ENCODE measurements at places on chromosomes 13 and 19.
A peak's percentile ranks its signal among the peaks of the same experiment; 100 is the strongest.

- no peak for DNase-seq
Observed at GRCh38 chr19:1250437-1251260, 2.3 kb downstream of the MIDN start.

GRCh38 chr13:40671956-40672764 is 5.7 kb upstream of the FOXO1 start:
- DNase-seq = peak; percentile 38

DNA sequence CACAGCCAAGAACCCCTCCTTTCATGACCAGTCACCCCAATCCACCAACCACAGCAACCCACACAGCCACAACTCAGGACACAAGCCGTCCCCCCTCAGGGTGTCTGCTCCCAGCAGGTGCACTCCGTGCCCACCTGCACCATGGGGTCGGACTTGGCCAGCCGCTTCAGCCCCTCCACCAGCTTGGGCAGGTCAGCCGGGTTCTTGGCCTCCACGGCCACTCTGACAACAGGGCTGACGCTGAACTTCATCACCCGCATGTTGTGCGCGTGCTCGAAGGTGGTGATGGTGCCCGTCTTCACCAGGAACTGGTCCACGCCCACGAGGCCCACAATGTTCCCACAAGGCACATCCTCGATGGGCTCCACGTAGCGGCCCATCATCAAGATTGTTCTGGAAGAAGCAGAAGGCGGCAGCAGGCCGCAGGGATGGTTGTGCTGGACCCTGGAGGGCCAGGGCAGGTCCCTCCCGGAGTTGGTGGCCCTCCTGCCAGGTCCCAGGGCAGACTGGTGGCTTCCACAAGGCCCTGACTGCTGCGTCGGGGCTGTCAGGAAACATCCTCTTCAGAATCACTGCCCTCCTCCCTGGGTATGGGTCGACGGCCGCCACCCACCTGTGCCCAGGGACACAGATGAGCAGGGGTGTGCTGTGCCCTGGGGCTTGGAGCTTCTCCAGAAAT is 5.5 kb downstream of the EEF2 start:
- DNase-seq = no peak

- no peak for DNase-seq
Observed at GRCh38 chr19:30312582-30313352, 59.4 kb upstream of the ZNF536 start.

DNA sequence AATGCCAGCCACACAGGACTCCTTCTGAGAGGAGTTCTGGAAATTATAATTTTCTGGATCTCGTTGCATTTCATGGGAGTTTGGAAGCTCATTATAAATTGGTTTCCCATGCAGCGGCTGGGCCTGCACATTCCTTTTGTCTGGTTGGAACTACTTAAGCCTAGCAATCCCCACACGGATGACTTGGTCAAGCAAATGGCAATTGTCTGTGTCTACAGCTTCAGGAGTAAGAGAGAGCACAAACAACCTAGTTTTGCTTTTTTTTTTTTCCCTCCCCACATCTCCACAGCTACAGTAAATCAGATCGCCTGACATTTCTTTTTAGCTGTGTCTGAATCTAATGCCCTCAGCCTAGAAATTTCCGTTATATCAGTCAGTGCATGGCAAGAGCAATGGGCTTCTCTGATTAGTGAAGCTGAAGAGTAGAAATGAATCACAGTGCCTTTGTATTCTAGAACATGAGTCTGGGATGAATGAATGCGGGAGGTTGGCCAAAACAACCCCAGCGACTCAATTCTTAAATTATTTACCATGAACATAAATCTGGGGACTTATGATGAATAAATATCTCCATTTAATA is 15.1 kb downstream of the PCDH8 start:
- no peak for DNase-seq

DNA sequence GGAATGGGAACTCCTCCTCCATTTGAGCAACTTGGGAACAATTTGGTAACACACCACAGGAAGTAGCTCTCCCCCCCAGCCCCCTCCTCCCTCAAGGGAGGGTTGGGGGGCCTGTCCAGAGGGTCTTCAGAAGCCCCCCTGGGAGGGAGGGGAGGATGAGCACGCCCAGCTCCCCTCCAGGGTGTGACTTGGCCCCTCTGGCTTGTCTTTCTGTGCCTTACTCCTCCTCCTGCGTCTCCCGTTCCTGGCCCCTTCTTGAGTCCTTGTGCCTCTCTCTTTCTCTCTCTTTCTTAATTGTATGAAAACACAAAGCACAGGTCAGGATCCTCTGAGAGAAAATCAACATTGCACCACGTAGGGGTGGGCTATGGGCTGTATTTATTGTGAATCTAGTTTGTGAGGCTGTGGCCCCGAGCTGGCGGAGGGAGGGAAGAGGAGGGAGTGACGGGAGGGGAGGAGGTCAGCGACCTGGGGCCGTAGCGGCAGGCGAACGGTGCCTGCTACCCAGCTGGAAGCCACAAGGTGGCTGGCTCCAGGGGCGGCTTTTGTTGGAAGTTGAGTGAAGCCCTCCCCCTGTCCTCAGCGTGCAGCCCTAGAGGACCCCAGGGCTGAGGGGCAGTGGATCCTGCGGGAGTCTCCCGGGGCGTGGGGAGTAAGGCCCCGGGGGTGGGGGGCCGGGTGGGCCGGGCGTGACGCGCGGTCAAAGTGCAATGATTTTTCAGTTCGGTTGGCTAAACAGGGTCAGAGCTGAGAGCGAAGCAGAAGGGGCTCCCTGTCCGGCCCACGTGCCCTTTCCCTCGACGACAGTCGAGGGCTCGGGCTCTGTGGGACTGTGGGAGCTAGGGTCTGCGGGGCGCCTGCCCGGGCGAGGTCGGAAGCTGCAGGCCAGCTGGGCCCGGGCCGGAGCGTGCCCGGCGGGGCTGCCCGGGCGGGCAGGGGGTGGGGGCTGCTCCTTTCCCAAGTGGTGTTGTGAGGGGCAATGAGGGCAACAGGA is 6.4 kb downstream of the LYL1 start:
- no peak for DNase-seq

GRCh38 chr13:110324026-110324749 is 17.1 kb downstream of the COL4A2 start:
- no peak for DNase-seq

DNA sequence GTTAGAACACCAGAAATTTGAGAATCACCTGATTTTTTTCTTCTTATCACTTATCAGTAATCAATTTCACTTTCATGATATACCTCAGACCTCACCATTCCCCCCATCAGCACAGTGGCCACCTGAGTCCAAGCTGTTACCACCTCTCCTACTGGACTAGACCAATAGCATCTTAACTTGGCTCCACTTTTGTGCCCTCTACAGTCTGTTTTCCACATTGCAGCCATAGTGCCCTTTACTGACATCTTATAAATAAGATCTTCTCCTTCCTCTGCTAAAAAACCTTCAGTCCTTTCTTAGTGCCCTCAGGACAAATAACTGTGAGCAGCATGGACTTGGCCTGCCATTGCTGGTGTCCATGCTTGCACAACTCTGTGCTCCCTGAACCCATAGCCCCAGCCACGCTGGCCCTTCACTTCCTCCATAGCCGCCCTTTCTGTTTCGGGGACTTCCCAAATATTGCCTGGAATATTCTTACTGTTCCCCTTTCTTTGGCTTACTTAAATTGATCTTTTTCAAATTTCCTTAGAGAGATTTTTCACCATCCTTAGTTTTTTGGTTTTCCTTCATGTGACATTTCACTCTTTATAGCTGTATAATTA is 380.8 kb downstream of the LMO7 start:
- DNase-seq = no peak

GRCh38 chr19:58582985-58583384 is 9.8 kb upstream of the MZF1 start:
- no peak for DNase-seq

GRCh38 chr13:41788552-41788951 is 172.4 kb downstream of the VWA8 start:
- DNase-seq = no peak

DNA sequence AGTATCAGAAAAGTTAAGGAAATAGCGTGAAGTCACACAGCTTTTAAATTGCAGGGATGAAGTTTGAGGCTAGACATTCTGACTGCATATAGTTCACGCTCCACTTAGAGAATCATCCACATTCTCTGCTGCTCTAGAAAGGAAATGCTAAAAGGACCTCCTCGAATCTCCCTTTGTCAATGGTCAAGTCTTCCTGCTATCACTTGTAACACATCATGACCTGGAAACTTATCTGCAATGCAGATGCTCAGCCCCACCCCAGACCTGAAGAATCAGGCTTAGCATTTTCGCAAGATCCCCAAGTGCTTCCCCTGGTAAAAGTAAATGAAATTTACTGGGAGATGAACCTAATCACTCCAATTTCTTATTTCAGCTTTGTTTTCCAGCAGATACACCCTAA is 372.1 kb downstream of the LIG4 start:
- DNase-seq = no peak

DNA sequence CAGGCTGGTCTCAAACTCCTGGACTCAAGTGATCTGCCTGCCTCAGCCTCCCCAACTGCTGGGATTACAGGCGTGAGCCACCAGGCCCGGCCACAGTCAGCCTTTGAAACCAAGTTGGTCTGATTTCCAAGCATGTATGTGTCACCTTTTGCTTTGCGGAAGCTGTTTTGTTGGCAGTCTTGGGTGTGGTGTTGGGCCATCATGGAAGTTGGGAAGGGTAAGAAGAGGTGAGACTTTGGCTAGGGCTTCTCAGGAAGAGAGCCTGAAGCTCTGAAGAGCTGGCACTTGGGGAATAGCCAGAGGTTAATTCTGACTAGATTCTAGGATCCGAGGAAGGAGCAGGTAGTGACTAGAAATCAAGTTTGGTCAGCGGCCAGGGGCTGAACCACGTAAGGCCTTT is 2.8 kb downstream of the RSPH6A start:
- no peak for DNase-seq

GRCh38 chr13:74973935-74974879 is 507.8 kb downstream of the TBC1D4 start:
- no peak for DNase-seq

DNA sequence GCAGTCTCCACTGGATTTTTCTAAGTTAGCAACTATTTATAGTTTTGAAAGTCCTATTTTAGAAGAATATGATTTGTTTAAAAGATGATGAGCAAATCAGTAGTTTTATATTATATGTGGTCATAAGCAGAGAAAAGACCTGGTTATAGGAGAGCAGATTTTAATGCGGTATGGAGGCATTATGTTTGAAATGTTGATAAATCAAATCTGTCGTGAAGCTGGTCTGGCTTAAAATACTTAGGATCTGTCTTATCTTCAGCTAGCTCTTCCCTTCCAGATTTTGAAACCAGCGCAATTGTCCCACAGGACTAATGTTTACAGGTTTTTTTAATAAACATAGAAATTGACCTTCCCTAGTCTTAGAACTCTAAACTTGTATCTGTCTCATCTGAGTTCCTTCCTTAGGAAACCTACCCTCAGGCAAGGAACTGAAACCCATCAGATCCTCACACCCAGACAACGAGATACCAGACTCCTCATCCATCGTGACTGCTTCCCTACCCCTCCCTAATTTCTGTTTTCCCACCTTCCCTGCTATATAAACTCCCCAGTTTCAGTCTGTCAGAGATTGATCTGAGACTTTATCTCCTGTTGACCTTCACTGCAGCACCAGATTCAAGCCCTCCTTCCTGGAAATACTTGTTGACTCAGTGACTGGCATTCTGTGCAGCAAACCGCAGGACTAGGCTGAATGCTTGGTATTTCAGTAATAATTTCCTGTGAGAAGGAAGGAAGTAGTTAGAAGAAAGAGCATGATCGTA is 37.8 kb upstream of the CXCL17 start:
- no peak for DNase-seq

DNA sequence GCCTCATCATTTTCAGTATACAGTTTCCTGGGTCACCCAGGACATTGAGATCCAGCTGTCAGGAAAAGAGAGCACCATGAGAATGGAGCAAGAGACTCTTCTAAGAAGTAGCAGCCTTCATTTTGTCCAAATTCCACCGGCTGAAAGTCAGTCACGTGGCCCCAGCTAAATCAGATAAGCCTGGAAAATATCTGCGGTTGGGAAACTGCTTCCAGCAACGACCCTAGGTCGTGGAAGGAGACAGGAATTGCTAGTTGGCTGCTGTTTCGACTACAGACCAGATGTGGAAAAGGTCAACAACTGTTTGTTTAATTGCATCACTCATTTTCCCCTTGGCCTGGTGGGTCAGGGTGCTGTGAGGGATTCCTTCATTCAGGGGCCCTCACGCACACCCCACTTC is 107.0 kb downstream of the ZNF536 start:
- no peak for DNase-seq

GRCh38 chr13:71606818-71607217 is 260.2 kb downstream of the DACH1 start:
- no peak for DNase-seq

- DNase-seq = no peak
Observed at GRCh38 chr19:1264801-1265614, 4.1 kb upstream of the CIRBP start.

DNA sequence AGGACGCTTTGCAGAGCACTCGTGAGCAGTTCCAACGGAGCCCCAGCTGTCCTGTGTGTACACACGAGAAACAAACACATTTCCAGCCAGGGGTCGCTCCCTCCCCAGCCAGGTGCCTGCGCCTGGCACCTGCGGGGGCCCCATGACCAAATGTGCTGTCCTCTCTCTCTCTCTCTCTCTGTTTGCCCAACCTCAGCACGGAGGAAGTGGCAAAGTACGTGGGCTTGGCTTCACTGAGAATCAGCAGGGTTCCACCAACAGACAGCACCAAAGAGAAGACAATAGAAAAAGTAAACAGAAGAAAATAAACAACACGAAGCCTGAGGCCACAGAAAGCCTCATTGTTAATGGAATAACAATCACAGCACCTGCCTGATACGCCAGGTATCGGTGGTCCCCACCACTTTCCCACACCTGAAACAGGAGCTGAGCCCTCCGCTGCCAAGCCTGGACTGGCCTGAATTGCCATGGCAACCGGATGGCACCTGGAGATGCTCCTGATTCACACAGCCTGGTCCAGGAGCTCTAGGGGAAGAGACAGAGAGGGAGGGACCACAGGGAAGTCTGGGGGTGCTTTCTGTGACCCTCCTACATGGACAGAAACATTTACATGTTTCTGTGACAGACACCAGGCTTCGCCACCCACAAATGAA is 103.9 kb upstream of the CACNA1A start:
- DNase-seq = peak; percentile 90

- no peak for DNase-seq
Observed at GRCh38 chr19:32407004-32407992, 1.7 kb downstream of the DPY19L3 start.

GRCh38 chr13:57665481-57665880 is 33.9 kb downstream of the PCDH17 start:
- no peak for DNase-seq

DNA sequence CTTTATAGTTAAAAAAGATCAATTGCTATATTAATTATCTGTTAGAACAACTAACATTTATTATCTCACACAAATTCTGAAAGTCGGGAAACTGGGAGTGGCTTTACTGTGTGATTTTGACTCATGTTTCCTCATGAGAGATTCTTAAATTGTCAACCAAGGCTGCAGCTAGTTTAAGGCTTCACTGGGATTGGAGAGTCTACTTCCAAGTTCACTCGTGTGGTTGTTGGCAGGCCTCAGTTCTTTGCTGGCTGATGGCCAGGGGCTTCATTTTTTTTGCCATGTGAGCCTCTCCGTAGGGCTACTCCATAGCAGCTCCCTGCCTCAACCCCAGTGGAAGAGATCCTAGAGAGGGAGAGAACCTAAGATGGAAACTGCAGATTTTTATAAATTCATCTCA is 24.5 kb upstream of the LPAR6 start:
- DNase-seq = no peak

GRCh38 chr19:45021971-45022370 is 16.9 kb upstream of the CLASRP start:
- DNase-seq = no peak

GRCh38 chr19:8192221-8192820 is 16.8 kb upstream of the CERS4 start:
- DNase-seq = no peak
